ENCODE measurements at places on chromosomes 3 and 15. TPM values are rescaled to one million over a fixed set of nuclear protein-coding genes. Genes with fewer than 3 reads are reported as not detected.

- H3K36me3 ChIP-seq: no peaks in the 10 kb centered on the region
- DNase-seq: no peak
- H3K4me1 ChIP-seq: no peaks in the 10 kb centered on the region
- no peak overlapping the region for H3K4me3 ChIP-seq
Observed at GRCh38 chr3:43432462-43432861, 146.1 kb downstream of the SNRK start.

- no peak overlapping the region for H3K27ac ChIP-seq
- H3K36me3 ChIP-seq: no peaks in the 10 kb centered on the region
- H3K4me1 ChIP-seq: no peaks in the 10 kb centered on the region
- H3K27me3 ChIP-seq: no peaks in the 10 kb centered on the region
- no peak overlapping the region for H3K4me3 ChIP-seq
Observed at GRCh38 chr15:48096813-48097212, 24.0 kb upstream of the SLC24A5 start.

- no peak overlapping the region for H3K27ac ChIP-seq
- H3K4me1 ChIP-seq: no peaks in the 10 kb centered on the region
- H3K4me3 ChIP-seq: no peak overlapping the region
Observed at GRCh38 chr3:8793242-8793641, 23.8 kb upstream of the OXTR start.

GRCh38 chr3:194995334-194995733 is 275.6 kb downstream of the XXYLT1 start:
- peaks cover 7% of the 10 kb centered on the region for H3K4me1 ChIP-seq
- H3K4me3 ChIP-seq: no peak overlapping the region
- H3K36me3 ChIP-seq: no peaks in the 10 kb centered on the region
- H3K27me3 ChIP-seq: no peaks in the 10 kb centered on the region
- no peak for DNase-seq

- no peaks in the 10 kb centered on the region for H3K4me1 ChIP-seq
- no peak overlapping the region for H3K4me3 ChIP-seq
- H3K27me3 ChIP-seq: no peaks in the 10 kb centered on the region
- H3K27ac ChIP-seq: no peak overlapping the region
- H3K36me3 ChIP-seq: no peaks in the 10 kb centered on the region
Observed at GRCh38 chr15:62958528-62959363, 83.8 kb upstream of the TPM1 start.

DNA sequence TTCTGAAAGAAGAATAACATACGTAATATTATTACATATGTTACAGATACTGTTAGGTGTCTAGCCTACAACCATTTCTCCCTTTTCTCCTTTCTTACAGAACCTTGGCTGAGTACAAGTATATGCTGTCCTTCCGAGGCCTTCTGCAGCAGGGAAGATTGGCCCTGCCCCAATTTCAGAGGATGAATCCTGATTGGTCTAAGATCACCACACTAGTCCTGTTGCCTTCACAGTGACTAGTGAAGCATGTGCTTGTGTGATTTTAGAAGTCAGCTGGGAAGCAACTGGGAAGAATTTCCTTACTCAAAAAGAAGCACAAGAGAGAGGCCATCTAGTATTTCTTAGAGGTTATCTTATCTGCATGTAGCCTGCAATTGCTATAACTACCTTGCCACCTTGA is 30.6 kb upstream of the MECOM start:
- H3K27ac ChIP-seq: no peak overlapping the region
- H3K27me3 ChIP-seq: peaks cover 51% of the 10 kb centered on the region
- H3K4me1 ChIP-seq: no peaks in the 10 kb centered on the region
- peak; percentile 8 for DNase-seq
- no peaks in the 10 kb centered on the region for H3K36me3 ChIP-seq

DNA sequence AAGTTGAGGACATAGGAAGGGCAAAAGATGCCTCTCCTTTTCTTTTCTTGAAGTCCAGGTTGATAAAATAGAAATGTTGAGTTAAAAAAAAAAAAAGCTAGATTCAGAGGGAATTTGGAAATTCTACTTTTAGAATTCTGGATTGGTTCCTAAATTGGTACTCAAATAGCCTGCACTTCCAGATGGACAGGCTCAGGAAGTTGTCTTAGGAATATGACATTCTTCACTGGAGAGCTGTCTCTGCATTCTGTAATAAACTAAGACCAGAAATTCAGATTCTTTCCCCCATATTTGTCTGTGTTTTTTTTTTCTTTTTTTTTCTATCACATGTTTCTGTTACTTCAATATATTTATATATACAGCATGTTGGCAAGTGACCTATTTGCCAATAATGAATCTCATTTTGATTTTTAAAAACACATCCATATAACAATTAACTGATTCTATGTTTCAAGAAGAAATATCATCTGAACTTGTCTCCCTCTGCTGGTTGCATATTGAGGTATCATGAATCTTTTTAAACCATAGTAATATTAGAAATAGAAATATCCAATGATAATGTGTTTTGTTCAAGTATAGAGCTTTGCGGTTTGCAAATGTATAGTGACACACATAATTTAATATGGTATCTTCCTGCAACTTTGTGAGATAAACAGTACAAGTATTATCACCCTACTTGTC is 8.5 kb upstream of the LSAMP start:
- H3K4me3 ChIP-seq: no peak overlapping the region
- no peak overlapping the region for H3K27ac ChIP-seq
- peak; percentile 37 for DNase-seq
- no peaks in the 10 kb centered on the region for H3K4me1 ChIP-seq

DNA sequence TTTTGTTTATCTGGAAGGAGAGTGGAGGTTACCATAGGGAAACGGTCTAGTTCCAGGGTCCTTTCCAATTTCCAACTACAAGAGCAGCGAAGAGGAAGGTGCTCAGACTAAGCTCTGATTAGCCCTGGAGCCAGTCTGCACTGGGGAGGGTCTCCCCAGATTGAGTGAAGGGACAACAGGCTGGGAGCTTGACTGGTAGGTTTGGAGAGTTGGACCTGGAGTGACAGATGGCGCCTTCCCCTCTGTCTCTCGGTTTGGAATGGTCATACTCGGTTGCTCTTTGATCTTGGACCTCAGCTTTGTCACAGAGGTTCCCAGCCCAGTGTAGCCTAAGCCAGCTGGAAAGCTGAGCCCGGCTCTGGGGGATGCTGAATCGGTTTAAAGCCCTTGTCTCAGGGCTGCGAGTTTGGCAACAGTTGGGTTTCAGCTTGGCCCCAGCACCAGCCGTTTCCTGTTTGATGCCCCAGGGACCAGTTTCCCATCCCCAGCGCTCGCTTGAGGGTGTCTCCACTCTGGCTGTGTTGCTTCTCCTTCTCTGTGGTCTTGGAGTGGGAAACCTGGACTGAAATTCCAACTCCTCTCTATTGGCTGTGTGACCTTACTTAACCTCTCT is 53.1 kb upstream of the ULK4 start:
- DNase-seq: peak; percentile 87
- H3K36me3 ChIP-seq: no peaks in the 10 kb centered on the region
- H3K27me3 ChIP-seq: no peaks in the 10 kb centered on the region
- peak overlapping the region; percentile 66 for H3K4me3 ChIP-seq
- H3K27ac ChIP-seq: peak overlapping the region; percentile 66

DNA sequence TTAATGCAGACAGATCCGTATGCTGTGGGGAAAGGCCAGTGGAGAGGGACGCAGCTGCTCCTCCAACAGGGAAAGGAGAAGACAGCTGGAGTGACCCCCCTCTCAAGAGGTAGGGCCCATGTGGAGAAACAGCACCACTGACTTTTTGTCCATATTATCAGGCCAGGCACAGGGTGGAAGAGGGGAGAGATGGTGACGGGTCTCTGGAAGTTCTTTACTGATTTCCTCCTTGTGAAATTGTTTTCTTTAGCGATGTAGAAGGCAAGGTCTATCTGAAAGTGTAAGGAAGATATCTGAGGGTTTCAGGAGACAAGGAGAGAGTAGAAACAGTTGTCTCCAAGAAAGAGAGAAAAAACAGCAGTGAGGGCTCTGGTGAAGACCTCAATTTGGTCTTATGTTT is 338.8 kb downstream of the VPS13C start:
- H3K4me1 ChIP-seq: no peaks in the 10 kb centered on the region
- no peaks in the 10 kb centered on the region for H3K36me3 ChIP-seq
- no peak overlapping the region for H3K27ac ChIP-seq
- no peaks in the 10 kb centered on the region for H3K27me3 ChIP-seq

DNA sequence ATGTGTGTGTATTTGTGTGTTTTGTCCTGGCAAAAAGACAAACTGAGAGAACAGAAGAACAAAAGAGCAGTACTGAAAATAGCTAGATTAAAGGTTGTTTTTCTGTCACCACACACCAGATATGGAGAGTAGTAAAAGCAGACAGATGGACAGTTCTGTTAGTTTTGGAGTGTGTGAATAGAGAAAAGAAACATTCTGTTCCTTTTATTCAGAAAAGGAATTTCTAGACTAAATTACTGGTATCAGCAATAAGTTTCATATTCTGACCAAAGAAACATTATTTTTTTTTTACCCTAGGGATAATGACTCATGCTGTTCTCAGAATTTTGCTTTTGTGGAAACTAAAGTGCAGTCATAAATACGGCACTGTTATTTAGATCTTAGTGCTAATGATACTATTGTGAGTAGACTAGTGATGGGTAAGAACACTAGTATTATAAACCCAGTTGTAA is 32.9 kb downstream of the PIK3CA start:
- H3K4me3 ChIP-seq: no peak overlapping the region
- peak; percentile 26 for DNase-seq
- peaks cover 36% of the 10 kb centered on the region for H3K4me1 ChIP-seq
- H3K27me3 ChIP-seq: no peaks in the 10 kb centered on the region
- no peaks in the 10 kb centered on the region for H3K36me3 ChIP-seq
- H3K27ac ChIP-seq: peak overlapping the region; percentile 14

DNA sequence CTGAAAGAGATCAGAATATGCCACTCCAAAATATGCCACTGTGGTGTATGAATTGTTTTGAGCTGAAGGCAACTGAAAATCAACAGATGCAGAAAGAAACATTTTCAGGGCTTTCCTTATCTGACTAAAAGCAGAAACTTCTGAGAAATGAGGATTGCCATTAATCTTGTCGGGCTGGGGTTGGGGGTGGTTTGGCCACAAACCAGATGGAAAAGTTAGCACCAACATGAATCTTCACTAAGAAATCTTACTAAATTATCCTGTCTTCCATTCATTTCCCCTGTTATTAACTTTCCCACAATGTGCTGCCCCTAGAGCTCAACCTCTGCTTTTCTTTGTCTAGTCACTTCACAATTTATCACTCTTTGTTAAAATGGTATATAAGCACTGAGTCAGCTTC is 229.9 kb upstream of the GADL1 start:
- no peak for DNase-seq
- no peak overlapping the region for H3K4me3 ChIP-seq
- H3K27me3 ChIP-seq: no peaks in the 10 kb centered on the region
- no peaks in the 10 kb centered on the region for H3K36me3 ChIP-seq
- H3K27ac ChIP-seq: no peak overlapping the region

DNA sequence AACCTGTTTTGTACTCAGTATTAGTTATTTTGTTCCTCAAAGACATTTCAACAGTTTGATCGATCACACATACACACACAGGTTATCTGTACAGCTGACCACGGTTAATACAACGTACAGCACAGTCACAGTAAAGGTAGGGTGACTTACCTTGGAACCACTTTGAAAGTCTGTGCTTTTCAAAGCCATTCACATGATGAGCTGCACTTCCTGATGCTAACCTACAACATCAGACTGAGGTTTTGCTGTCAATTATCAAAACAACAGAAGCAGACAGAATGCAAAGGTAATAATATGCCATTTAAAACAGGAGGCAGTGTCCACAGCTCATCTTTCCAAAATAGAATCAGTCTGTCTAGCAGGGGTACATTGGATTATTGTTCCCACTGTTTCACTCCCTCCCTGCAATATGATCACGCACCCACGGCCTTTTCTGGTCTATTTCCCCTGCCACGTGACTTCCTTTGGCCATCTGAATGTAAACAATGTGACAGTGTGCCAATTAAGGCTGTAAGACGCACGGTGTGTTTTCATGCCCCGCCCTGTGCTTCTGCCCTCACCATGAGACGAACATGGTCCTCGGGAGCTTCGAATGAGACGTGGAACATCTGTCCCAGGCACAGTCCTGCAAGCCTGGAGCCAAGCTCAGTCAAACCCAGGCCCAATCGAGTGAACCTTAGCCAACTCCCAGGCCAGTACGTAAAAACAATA is 102.4 kb downstream of the FMN1 start:
- H3K4me3 ChIP-seq: no peak overlapping the region
- H3K36me3 ChIP-seq: no peaks in the 10 kb centered on the region
- H3K27ac ChIP-seq: no peak overlapping the region
- peaks cover 7% of the 10 kb centered on the region for H3K4me1 ChIP-seq
- no peak for DNase-seq

DNA sequence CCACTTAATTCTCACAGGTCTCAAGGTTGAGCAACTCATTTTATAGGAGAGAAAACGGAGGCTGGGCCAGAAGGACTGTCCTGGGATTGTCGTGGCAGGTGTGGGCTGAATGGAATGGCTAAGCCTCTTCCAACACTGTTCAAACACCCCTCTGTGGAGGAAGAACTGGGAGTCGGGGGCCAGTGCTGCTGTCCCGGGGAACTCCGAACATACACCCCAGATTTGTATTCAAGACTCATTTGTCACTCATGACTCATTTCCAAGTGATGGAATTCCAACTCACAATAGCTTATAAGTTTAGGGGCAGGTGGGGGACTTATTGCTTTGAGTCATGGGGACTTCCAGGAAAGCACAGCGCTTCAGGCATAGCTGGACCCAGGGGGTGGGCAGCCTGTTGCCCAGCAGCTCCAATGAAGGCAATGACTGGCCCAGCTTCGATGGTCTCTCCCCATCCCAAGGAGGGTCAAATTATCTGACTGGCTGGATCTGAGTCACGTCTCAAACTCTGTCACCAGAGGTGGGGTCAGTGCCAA is 72.5 kb downstream of the TM2D3 start:
- H3K27me3 ChIP-seq: peaks cover 29% of the 10 kb centered on the region
- H3K4me1 ChIP-seq: no peaks in the 10 kb centered on the region
- no peak overlapping the region for H3K4me3 ChIP-seq
- no peaks in the 10 kb centered on the region for H3K36me3 ChIP-seq
- H3K27ac ChIP-seq: no peak overlapping the region

DNA sequence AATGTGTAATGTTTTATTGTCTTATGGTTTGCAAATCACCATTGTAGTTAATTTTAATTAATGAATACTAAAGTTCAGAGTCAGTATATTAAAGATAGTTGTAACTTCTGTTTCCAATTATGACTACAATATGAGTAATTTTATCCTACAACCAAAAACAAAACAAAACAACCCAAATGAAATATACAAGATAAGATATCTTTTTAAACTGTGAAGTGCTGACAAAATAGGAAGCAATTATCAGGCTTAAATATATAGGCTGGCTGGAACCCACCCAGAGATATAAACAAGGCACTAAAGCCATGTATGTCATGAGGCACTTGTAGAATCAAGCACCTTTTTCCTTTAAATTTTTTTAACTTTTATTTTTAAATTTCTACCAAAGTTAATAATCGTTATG is 108.6 kb upstream of the LRRFIP2 start:
- peaks cover 17% of the 10 kb centered on the region for H3K36me3 ChIP-seq
- no peak overlapping the region for H3K4me3 ChIP-seq

GRCh38 chr3:172315401-172316091 is 132.7 kb downstream of the GHSR start:
- DNase-seq: peak; percentile 52
- peaks cover 24% of the 10 kb centered on the region for H3K4me1 ChIP-seq
- peaks cover 4% of the 10 kb centered on the region for H3K36me3 ChIP-seq
- no peak overlapping the region for H3K4me3 ChIP-seq
- H3K27ac ChIP-seq: no peak overlapping the region

GRCh38 chr3:149886957-149887356 is 73.9 kb downstream of the RNF13 start:
- no peak overlapping the region for H3K4me3 ChIP-seq
- H3K4me1 ChIP-seq: no peaks in the 10 kb centered on the region
- peak; percentile 7 for DNase-seq
- no peaks in the 10 kb centered on the region for H3K27me3 ChIP-seq
- H3K27ac ChIP-seq: no peak overlapping the region

The SCN11A gene
- not detected for total RNA-seq

The LRRIQ4 gene
- 0.15 TPM for total RNA-seq

The KLHL40 gene
- total RNA-seq: not detected

The CPN2 gene
- not detected for total RNA-seq

The PPP1R14D gene
- not detected for total RNA-seq

The SLC28A2 gene
- not detected for total RNA-seq

Measured in A673 (cell line).